ENCODE measurements at places on chromosomes 5 and 9. TPM values are rescaled to one million over a fixed set of nuclear protein-coding genes. Genes with fewer than 3 reads are reported as not detected.

DNA sequence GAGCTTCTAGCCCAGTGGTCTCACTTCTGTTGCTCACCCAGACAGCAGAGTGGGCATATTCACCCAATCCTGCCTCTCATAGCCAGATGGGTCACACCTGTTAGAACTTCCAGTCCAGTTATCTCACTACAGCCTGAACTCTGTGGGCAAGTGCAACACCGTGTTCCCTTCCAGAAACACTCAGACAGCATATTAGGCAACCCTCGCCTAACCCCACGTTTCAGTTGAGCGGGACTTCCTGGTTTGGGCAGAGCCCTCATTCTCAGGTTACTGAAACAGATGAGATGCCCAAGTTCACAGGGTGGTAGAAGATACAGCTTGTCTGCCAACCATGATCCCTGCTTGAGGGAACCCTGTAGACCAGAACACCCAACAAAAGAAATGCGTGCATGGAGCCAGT is 538.2 kb downstream of the CYLC2 start:
- no peak for DNase-seq

DNA sequence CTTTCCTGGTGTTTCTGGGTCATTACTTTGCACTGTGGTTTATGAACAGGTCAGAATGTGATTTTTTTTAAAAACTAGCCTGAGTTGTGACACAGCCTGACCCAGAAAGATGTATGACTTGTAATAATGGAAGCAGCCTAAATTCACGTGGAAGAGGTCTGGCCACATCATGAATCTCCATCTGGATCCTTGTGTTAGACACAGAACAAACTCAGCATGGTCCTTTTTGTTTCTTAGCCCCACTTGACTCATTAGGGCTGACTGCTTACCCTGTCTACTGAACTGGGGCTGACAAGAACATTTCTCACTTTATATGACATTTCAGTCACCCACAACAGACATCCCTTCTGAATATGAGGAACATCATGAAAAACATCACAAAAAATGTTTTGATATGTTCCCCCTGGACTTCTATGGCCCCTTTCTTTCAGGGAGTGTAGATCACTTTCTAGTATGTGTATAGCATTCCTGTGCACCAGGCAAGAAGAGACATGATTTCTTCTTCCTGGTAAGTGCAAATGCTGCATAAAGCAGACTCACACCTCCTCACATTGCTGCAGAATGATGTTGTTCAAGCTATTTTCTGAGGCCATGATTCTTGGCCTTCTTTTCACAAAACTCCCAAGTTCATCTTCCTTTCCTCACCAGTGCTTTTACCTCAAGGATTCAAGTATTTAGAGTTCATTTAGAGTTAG is 52.3 kb downstream of the ZNF622 start:
- DNase-seq = no peak

DNA sequence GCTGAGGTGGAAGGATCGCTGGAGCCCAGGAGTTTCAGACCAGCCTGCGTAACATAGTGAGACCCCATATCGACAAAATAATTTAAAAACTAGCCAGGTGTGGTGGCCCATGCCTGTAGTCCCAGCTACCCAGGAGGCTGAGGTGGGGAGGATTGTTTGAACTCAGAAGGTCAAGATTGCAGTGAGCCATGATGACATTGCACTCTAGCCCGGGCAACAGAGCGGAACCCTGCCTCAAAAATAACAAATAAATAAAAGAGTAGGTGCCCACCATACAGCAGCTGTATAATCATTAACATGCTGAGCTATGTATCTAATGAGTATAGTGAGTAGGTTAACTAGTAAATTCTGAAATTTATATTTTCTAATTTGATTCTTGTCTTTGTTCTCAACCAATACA is 11.0 kb upstream of the ATP6V0E1 start:
- DNase-seq = no peak

DNA sequence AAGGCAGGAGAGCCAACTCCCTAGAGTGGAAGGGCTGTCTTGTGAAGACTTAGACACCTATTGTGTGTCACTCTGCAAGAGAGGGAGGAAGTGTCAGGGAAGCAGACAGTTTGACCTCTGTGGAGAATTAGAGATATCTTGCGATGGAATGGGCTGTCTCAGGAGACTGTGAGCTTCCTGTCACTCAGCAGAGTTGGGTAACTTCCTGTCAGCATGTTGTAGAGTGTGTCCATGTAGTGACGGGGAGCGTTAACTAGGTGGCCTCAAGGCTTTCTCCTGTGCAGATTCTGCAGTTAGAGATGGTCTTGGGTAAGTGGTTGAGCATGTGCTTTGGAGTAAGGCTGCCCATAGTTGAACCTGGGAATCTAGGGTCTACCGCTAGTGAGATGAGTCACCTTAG is 136.5 kb downstream of the KIF4B start:
- no peak for DNase-seq

DNA sequence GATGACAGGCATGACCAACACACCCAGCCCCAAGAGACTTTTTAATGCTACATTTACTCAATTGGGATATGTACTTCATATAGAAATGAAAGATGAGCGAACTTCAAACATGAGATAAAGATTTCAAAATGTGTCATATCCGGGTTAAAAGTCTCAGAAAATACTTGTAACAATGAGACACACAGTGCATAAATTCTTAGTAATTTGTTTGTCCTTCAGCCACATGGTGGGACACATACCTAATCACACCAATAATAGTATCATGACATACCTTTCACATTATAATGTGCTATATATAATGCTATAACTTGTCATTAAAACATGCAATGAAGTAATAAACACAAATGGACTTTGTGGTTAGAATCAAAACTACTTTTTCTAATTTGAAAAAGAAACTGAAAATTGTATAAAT is 204.7 kb upstream of the RFX3 start:
- DNase-seq = no peak

The IL3 gene
- total RNA-seq = not detected

The FOXI1 gene
- total RNA-seq = not detected

GRCh38 chr5:172828911-172829431 is 5.1 kb upstream of the ERGIC1 start:
- DNase-seq = no peak

The CCNB1 gene
- total RNA-seq = 68.2 TPM

GRCh38 chr9:87255431-87256155 is 242.1 kb upstream of the DAPK1 start:
- no peak for DNase-seq

DNA sequence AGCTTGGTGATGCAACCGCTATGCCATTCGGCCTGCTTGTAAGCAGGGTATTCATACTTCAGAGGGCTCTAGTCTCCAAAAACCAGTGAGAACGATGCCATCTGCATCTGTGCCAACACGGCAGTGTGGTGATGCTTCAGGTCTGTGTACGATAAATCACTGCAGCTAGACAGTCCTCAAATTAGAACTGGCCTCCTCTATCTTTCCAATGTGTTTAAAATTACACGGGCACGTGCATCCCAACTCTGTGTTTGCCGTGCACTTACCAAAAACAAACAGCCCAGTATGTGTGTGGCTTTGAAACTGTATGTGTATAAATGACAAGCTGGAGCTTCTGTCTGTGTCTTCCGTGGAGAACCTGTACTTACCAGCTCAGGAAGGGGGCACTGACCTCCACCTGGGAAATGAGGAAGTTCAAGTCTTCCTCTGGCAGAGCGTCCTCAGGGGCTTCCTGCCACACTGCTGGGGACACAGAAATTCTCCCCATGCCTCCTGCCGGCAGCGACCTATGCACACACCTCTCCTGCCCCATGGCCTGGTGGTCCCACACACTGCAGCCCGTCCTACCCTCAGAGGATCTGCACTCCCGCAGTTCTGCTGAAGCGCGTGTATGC is 12.3 kb downstream of the MED10 start:
- no peak for DNase-seq

- DNase-seq = no peak
These were observed 231.0 kb upstream of the PIK3R1 start for GRCh38 chr5:67984546-67984945.

- DNase-seq = no peak
These were observed 89.1 kb upstream of the HAND1 start for GRCh38 chr5:154567155-154567554.

The CFAP157 gene
- total RNA-seq = not detected

The PRUNE2 gene
- total RNA-seq = 8.5 TPM

DNA sequence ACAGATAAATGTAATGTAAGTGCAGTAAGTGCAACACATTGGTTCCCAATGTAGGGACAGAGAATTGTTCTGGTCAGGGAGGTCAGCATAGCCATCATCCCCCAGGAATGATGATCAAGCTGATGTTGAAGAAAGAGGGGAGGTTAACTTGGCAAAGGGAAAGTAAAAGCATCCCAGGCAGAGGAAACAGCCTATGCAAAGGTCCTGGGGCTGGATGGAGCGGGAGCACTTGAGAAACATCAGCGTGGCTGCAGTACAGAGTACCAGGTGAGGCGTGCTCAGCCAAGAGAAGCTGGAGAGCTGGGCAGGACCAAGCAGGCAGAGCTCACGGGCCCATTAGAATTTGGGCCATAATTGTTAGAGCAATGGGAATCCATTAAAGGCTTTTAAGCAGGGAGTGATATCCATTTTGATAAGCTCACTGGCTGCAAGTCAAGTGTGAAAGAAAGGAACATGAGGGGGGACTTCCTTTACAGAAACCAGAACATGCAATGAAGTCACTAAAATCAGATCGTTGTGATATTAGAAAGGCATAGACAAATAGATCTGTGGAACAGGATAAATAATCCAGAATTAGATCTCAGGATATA is 50.1 kb upstream of the HAND1 start:
- no peak for DNase-seq

The PRRC1 gene
- 28.0 TPM for total RNA-seq

- DNase-seq = no peak
These were observed 18.4 kb downstream of the AP3B1 start for GRCh38 chr5:78275998-78276543.

DNA sequence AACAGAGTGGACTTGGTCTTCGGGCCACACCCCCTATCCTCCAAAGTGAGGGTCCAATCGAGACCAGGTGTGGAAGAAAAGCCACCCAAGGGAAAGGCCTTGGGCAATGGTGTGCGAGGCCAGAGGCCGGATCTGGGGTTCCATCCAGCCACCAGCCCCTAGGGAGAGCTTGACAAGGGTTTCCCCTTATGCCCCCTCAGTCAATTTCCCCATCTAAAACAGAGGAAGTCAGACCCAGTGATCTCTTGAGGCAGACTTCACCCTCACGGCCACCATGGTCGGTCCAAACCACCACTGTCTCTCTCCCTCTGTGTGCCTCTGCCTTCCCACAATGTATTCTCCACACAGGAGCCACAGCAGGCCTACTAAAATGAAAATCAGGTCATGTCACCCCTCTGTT is 82.9 kb downstream of the C5orf15 start:
- DNase-seq = no peak

The PCA3 gene
- 0.20 TPM for total RNA-seq

The ZNF366 gene
- 1.3 TPM for total RNA-seq

GRCh38 chr9:125293134-125293533 is 31.5 kb downstream of the GAPVD1 start:
- DNase-seq = no peak

The OLFM1 gene
- 15.3 TPM for total RNA-seq

The TSSK1B gene
- not detected for total RNA-seq

DNA sequence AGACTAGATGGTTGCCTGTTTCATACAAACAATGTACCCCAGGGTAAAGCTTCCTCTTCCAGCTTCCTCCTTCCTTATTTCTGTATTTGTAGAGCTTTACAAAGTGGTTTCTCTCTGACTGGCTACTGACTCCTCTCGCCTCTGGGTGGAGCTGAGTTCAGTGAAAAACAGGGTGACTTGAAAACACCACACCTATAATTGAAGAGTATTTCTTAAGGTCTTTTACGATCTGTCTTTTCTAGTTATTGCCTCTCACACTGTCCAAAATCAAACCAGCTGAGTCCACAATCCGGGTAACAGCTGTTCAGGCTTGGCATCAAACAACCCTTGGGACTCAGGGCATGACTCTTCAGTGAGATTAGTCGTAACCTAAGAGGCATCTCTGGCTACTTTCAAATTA is 200.4 kb downstream of the ARRDC3 start:
- DNase-seq = no peak

GRCh38 chr9:128845186-128845931 is 15.8 kb upstream of the SPOUT1 start:
- DNase-seq = no peak

GRCh38 chr9:82024908-82025307 is 36.3 kb downstream of the SPATA31D1 start:
- no peak for DNase-seq

DNA sequence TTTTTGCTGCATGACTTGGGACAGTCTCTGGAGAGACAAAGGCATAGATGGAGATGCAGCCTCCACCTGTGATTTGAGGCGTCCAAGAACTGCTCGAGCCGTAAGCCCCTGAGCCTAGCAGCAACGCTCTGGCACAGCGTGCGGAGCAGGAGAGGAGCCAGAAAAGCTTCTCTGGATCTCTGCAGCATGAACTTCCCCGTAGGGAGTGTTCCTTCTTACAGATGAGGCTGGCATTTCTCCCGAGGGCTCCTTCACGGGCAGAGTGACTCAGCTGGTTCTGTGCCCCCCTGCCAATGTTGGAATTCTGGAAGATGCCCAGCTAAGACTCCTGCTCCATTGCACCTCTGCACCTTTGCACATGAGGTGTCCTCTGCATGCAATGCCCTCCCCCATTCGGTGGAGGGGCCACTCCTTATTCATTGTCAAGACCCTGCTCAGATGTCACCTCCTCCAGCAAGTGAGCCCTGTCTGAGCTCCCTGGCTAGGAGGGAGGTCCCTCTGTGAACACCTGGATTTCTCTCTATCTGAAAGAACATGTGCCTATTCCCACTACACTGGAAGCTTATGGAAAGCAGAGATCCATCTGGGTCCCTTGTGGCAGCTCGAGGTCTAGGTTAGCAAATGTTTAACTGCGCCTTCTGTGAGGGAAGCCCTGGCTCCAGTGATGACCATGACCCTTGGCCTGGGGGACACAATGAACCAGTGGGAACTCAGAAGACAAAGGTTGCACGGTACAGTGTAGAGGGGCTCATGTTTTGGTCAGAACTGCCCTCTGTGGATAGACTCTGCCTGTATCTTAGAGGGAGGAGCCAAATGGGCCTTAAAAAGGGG is 39.6 kb downstream of the SH3PXD2B start:
- DNase-seq = no peak

The CCDC69 gene
- total RNA-seq = 2.4 TPM

The GAPT gene
- not detected for total RNA-seq

The RNF145 gene
- 41.2 TPM for total RNA-seq

DNA sequence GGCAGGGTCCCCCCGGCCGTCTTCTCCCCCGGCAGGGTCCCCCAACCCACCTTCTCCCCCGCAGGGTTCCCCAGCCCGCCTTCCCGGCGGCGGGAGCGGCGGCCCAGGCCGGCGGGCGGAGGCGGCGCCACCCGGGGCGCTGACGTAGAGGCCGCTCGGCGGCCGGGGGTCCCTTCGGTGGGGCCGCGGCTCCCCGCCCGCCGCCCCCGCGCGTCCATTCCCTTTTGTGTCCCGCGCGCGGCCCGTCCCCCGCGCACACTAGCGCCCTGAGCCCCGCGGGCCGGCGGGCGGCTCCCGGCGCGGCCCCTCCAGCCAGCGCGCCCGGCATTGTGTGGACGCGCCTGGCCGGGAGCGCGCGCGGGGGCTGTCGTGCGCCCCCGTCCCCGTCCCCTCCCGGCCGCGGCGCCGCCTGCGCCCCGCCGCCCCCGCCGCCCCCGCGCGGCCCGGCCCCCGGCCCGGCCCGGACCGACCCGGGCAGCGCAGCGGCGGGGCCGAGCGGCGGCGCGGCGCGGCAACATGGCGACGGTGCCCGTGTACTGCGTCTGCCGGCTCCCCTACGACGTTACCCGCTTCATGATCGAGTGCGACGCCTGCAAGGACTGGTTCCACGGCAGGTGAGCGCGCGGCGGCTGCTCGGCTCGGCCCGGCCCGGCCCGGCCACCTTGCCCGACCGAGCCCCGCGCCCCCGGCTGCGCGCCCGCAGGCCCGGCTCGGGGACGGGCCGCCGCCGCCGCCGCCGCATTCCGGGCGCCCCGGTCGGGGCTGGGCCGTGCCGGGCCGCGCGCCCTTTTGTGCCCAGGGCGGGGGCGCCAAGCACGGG is at the start of gene PHF2:
PHF2 (plus strand) TSS at position 327 of the 820 bp plus-strand sequence; CDS start at position 517, 190 bp downstream.
- peak; percentile 24 for DNase-seq

All from lung microvascular endothelial cell (primary cell).